NCI-H1048 (cell line): ENCODE measurements at places on chromosomes 3 and 15.

GRCh38 chr15:79989682-79990081 lies 18.7 kb upstream of the BCL2A1 start:
- DNase-seq: no peak

- DNase-seq: no peak
These were observed 348.8 kb upstream of the ZNF717 start for GRCh38 chr3:76134166-76134565.

- no peak for DNase-seq
These were observed 22.7 kb downstream of the DHX36 start for GRCh38 chr3:154301561-154301960.

DNA sequence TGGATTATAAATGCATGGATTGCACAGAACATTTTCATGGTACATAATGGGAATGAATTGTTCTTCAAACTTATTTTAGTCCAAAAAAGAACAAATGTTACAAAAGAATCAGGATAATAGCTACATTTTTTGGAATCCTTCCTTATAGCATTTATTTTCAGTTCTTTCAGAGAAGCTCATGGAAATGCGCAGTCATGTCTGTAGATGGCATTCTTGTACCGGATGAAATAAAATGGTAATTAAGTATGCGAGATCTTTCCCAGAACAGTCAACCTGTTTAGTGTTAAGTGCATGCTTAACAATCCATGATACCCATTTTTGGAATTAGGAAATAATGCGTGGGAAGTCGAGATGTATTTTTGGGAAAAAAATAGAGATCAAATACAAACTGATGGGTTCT lies 38.2 kb upstream of the GOLGA8B start:
- DNase-seq: no peak

GRCh38 chr3:188233320-188233719 lies 79.4 kb downstream of the LPP start:
- no peak for DNase-seq
